LHCN-M2 (cell line): ENCODE measurements at places on chromosomes 2 and 18. TPM values are rescaled to one million over a fixed set of nuclear protein-coding genes. Genes with fewer than 3 reads are reported as not detected.
A peak's percentile ranks its signal among the peaks of the same experiment; 100 is the strongest.

DNA sequence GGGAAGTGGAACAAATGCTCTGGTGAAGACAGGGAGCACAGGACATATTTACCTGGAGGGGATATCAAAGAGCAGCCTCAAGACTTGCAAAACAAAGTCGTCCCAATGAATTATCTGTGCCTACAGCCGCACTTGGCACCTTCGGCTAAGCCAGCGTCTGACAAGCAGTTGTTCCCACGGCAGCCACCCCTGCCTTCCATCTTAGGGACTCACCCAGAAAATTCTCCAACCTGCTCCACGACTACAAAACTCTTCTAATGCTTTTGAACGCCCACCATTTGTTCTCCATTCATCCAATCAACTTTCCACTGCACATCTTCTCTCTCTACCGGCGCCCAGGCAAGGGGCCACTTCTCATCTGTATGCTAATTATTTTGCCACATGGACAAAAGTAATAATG lies 7.0 kb downstream of the MYT1L start:
- DNase-seq: no peak

GRCh38 chr2:54591551-54591950 lies 131.9 kb upstream of the EML6 start:
- DNase-seq: no peak

DNA sequence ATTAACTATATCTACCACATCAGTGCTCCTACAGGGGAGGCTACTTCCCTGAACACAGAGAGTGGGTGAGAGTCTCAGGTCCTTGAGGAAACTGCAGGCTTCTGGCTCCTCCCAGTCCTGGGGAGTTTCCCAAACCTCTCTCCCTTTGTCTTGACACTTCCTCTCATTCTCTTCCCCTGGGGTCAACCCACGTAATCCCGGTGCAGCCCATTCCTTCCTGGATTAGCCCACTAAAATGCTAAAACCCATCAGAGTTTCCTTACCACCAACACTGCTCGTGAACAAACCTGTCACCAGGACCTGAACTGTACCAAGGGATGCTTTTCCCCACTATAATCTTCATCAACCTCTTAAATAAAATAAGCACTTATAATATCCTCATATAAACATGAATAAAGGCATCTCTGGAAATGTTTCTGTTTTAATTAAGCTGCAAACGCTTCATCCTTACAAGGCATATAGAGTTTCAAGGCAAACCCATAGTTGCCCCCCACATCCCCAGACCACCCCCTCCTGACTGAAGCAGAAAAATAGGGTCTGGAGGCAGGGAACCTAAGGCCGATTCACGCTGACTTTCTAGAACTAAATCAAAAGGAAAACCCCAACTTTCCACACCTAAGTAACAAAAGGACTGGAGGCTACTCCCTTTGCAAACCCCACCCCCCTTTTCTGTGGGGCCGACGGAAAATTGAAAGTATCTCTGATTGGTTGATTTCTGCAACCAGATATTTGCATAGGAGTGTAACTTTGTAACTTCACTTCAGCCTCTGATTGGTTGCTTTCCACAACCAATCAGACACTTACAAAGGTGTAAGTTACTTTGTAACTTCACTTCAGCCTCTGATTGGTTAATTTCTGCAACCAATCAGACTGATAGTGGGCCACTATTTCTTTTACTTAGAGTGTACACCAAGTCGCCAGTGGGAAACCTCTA lies 19.0 kb downstream of the TMSB10 start:
- DNase-seq: peak; percentile 67

DNA sequence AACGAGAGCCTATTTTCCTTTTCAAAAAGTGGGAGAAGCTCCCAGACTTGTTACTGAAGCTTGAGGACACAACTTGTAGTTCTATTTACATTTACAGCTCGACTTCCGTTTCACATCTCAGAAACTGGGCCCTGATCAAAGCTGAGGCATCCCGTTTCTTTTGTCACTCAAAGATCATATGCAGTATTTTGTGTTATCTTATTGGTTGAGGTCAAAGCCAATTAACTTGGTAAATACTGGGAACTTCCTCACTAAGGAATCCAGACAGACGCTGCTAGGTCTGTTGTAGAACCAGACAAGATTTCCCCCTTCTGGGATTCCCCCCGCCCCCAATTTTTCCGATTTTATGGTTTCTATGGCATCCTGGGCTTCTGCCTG lies 50.3 kb downstream of the TSN start:
- no peak for DNase-seq

DNA sequence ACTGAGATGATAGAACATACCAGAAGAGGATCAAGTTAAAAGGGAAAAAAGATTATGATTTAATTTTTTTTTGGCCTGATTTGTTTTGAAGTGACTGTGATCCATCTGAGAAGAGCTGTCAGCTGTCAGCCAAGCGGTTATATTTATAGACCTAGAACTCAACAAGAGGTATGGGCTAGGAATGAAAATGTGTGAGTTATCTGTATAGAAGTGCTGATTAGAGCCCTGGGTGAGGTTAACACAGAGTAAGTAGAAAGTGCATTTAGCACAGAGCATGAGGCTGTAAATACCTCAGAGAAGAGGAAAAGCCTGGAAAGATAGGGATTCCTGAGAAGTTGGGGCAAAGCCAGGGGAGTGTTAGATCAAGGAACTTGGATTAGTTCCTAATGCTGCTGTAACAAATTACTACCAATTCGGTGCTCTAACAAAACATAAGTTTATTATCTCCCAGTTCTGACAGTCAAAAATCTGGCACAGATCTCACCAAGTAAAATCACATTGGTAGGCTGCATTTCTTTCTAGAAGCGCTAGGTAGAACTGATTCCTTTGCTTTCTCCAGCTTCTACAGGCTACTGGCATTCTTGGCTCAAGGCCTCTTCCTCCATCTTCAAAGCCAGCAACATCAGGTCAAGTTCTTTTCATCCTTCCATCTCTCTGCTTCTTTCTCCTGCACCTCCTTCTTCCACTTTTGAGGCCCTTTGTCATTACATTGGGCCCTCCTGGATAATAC lies 197.4 kb upstream of the SPHKAP start:
- DNase-seq: no peak

DNA sequence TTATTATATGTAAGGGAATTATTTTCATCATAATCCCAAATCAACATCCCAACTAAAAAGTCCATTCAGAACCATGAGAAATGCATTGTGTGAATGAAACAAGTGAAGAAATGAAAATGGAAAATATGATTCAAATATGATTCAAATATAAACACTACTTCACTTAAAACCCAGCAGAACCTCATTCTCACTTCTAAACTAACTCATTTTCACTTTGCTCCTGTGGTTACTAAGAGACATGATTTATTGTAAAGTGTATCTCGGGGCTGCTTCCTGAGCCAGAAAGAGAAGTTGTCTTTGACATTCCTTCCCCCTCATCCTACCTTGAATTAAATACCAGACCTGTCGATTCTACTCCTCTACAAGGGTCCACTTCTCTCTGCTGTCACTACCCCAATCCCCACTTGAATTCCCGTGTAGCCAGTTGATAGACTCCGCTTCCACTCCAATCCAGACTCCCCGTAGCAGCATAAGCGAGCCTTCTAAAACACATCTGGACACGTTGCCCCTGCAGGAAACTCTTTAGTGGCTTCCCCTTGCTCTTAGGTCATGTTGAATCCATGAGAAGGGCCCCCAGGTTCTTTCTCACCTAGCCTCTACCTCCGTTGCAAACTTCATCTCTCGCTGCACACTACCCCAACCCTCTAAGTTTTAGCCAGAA lies 697.0 kb upstream of the ID2 start:
- DNase-seq: no peak

- no peak for DNase-seq
These were observed 521 bp upstream of the PROM2 start for GRCh38 chr2:95273566-95274290.

- DNase-seq: peak; percentile 38
These were observed 84.7 kb downstream of the POLR1A start for GRCh38 chr2:86020984-86021383.

DNA sequence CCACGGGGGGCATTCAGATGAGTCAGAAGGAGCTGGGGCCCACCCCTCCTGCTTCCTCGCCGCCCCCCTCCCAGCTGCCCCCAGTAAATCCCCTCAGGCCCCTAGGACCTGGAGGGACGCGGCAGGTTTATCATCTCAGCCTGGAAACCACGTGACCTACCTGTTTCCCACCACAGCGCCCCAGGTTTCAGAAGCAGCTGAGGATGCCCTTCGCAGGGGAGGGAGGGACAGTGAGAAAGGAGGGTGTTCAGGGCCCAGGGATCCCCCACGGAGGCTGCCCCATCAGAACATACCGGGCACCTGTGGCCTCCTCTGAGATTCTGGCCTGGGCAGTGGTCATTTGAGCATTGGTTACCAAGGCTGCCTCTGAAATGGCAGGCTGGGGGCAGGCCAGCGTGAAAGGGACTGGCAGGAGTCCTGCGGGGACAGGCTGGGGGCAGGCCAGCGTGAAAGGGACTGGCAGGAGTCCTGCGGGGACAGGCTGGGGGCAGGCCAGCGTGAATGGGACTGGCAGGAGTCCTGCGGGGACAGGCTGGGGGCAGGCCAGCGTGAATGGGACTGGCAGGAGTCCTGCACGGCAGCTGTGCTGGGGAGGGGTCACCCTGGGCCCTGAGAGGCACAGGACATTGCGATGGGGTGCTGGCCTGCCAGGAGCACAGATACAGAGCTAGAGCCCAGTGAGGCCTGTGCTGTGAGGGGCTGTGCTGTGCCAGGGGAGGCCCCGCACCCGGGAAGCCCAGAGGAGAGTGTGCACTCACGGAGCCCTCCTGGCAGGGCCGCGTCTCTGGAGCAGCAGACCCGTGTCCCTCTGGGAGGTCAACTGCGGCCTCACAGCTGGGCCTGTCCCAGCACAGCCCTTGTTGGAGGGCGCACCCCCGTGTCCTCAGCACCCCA lies 1.6 kb downstream of the NEU4 start:
- DNase-seq: no peak

- DNase-seq: no peak
These were observed 52.0 kb upstream of the CELF4 start for GRCh38 chr18:37617623-37618022.

- DNase-seq: peak; percentile 19
These were observed 50.1 kb downstream of the UBR3 start for GRCh38 chr2:169877398-169877797.

- DNase-seq: no peak
These were observed 119.8 kb downstream of the PLB1 start for GRCh38 chr2:28615706-28616105.

GRCh38 chr2:235936493-235936892 lies 231.7 kb downstream of the GBX2 start:
- no peak for DNase-seq

DNA sequence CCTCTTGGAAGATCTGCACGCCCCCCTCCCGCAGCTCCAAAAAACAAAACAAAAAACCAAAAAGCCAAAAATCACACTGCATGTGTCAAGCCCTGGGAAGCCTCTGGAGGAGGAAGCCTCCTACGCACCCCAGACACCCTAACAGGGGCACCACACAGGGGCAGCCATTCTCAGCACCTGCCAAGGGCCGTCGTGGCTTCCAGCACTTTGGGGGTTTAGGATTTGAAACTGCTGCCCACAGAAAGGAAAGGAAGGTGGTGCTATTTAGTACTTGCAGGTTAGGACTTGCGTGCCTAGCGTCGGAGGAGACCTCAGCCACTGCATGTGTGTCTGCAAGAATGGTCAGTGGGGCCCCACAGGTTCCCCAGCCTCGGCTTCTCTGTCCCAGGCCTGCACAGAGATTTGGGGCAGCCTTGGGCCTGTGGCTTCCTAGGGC lies 419 bp upstream of the GPR55 start:
- no peak for DNase-seq

GRCh38 chr2:152620985-152621384 lies 96.3 kb downstream of the PRPF40A start:
- DNase-seq: no peak

DNA sequence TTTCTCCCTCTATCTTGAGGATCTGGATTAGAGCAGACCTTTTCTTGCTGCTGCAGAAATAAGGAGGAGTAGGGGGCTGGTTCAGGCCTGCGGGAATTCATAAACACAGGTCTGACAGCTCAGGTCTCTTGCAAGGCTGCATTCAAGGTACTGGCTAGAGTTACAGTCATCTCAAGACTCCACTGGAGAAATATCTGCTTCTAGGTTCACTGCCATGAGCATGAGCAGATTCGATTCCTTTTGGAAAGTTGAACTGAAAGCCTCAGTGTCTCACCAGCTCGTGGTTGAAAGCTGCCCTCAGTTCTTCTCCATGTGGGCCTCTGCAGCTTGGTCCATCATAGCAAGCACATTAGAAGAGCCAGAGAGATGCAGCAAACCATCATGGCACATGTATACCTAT lies 124.4 kb upstream of the SETBP1 start:
- DNase-seq: no peak

GRCh38 chr2:198375083-198375410 lies 570.7 kb downstream of the PLCL1 start:
- DNase-seq: peak; percentile 17

DNA sequence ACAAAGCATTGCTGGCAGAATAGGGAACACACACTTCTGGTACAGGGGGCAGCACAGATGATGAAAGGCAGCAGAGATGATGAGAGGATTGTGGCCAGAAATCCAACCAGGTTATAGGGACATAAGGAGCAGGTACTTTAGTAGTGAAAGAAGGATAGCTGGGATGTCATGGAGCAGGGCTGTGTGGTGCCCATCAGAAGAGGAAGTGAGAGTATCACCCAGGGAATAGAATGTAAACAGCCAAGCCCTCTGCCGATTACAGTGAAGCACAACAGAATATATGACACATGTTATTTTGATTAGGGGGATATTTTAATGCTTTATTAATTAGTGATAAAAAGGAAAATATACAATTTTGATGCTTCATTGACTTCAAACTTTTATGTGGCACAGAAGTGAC lies 883.4 kb upstream of the CDH2 start:
- DNase-seq: peak; percentile 1

GRCh38 chr2:16824472-16824871 lies 158.8 kb upstream of the CYRIA start:
- DNase-seq: no peak

GRCh38 chr2:21939967-21940366 lies 816.2 kb downstream of the TDRD15 start:
- no peak for DNase-seq

DNA sequence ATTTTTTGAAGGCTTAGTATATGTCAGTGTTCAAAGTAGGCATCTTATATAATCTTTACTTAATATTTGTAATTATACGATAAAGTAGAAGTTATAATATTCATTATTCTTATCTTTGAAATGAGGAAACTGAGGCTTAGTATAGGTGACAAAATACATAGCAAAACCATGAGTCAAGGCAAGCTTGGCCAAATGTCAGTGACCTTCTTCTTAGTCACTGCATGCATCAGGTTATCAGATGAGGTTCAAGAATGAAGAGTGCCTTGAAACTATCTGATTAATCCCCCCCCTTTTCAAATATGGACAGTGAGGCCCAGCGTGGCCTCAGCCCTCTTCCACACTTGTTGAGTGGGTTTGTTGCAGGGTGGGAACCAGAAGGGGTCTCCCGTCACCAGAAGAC lies 59.3 kb downstream of the PMAIP1 start:
- DNase-seq: peak; percentile 34

Gene POMC
- not detected in 2 replicates for total RNA-seq

Gene FAM228B
- 1.9 and 5.6 TPM in 2 replicates for total RNA-seq

Gene EPAS1
- total RNA-seq: 9.7 and 14.8 TPM in 2 replicates

Gene EGR4
- total RNA-seq: not detected in 2 replicates

Gene BMPR2
- total RNA-seq: 18.9 and 22.7 TPM in 2 replicates

Gene IKZF2
- total RNA-seq: 5.1 and 6.1 TPM in 2 replicates

Gene EML6
- total RNA-seq: 0.32 and 0.34 TPM in 2 replicates

Gene TCF4
- total RNA-seq: 30.8 and 33.0 TPM in 2 replicates

Gene DSG2
- under 0.01 TPM in 2 replicates for total RNA-seq

Gene POTEC
- not detected in 2 replicates for total RNA-seq

Gene LOXL3
- total RNA-seq: 9.9 and 11.7 TPM in 2 replicates

Gene HOXD13
- total RNA-seq: not detected in 2 replicates

Gene PSMA8
- not detected in 2 replicates for total RNA-seq

Gene HAT1
- 76.8 and 87.5 TPM in 2 replicates for total RNA-seq
